ENCODE measurements at places on chromosomes 7 and 10.

- no peak for DNase-seq
Observed at GRCh38 chr10:70306886-70307520, 23.2 kb upstream of the NPFFR1 start.

- DNase-seq, result no peak
Observed at GRCh38 chr10:990808-991207, 2.6 kb downstream of the GTPBP4 start.

DNA sequence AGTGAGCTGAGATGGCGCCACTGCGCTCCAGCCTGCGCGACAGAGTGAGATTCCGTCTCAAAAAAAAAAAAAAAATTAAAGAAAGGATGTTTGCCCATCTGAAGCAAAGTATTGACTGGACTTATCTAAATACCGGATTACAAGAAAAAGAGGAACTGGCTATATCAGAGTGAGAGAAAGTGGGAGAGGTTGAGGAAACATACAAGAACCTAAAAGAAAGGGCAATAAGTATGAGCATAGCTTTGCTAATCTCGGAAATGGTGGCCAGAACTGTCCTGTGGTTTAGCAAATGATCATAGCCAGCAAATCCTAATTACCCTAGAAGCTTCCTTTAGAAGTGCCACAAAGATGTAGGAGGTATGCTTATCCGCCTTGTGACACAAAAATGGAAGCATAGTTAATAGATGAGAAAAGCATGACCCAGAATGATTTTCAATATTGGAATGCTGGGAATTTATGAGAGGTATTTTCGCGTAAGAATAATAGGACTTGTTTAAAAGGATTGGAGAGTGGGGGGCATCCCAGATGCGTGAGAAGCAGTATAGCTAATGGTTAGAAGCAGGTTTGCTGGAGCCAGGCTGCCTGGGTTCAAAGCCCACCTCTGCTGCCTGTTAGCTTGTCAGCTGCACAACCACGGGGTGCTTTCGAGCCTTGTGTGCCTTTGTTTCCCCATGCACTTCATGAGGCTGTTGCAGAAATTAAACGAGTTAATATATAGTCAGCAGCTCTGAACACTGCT, 1.2 kb upstream of the GTPBP4 start:
- DNase-seq, result peak; percentile 71

GRCh38 chr10:133158437-133158755, 1.6 kb upstream of the KNDC1 start:
- no peak for DNase-seq

DNA sequence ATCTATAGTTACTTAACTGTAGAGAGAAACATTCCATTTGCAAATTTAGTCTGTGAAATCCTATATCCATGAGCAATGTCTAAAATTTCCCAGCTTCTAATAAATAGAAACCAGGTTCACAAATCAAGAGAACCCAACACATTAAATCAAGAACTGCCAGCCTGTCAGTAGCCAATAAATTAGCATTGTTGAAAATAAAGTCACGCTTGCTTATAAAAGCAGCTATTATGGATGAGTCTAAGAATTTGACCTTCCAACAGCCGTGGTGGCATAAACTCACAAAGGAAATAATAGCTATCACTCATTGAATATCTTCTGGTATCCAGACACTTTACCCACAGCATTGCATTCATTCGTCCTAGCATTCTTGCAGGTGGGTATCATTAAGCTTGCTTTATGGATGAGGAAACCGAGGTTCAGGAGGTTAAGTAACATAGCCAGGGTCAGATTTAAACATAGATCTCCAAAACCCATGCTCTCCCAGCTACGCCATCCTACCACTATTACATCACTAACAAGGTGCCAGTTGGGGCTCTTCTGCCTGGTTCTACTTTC, 260.1 kb upstream of the YAE1 start:
- no peak for DNase-seq

GRCh38 chr7:157547611-157548010, 210.8 kb downstream of the DNAJB6 start:
- DNase-seq, result no peak

GRCh38 chr10:52019077-52019555, 295.0 kb upstream of the DKK1 start:
- no peak for DNase-seq

- no peak for DNase-seq
Observed at GRCh38 chr10:17244700-17245365, 16.8 kb downstream of the VIM start.

GRCh38 chr10:88754287-88754686, 5.5 kb upstream of the LIPN start:
- DNase-seq, result peak; percentile 23

- no peak for DNase-seq
Observed at GRCh38 chr10:63585041-63585440, 63.8 kb downstream of the REEP3 start.

- no peak for DNase-seq
Observed at GRCh38 chr7:124597509-124597908, 168.1 kb downstream of the GPR37 start.

- no peak for DNase-seq
Observed at GRCh38 chr7:76080204-76080603, 32.3 kb downstream of the MDH2 start.

GRCh38 chr7:117011419-117012260, 58.3 kb downstream of the ST7 start:
- no peak for DNase-seq

DNA sequence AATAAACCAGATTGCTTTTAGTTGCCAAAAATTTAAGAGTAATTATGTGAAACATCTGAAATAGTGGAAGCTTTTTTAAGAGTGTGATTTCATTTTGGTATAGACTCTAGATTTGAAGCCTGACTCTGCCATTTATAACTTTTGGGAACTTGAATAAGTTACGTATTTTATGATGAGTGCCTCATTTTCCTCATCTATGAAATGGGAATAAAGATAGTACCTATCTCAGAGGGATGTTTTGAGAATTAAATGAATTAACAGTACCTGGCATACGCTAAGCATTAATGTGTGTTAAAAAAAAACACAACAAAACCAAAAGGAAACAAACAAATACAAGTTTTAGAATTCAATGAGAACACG, 12.9 kb downstream of the PRKAR2B start:
- no peak for DNase-seq

DNA sequence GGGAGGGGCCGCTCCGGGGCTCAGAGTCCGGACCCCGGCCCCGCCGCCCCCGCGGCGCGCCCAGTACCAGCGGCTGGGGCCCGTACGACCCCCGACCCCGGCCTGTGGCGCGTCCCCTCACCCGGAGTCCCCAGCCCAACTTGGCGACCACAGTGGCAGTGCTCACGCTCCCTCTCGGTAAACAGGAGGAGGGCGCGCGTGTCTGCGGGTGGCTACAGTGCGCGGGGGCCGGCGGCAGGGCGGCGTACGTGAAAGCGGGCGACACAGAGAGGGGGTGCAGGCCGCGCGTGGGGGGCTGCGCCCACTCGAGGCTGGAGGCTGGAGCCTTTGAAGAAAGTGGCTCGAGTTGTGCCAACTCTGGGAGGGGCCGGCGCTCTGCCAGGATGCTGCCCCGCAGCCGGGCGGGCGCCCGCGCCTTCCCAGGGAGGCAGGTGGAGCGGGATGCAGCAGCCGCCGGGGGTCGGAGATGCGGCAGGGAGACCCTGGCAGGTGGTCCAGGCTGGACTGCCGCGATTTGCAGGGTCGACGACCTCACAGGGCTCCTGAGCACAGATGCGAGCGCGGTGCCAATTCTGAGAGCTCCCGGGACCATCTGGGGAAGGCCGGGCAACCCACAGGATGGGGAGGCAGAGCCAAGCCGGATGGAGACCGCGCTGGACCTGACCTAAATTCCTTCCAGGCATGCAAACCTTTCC, 655 bp downstream of the PTPRE start:
- DNase-seq, result peak; percentile 44

GRCh38 chr10:16644146-16644545, 122.5 kb upstream of the C1QL3 start:
- DNase-seq, result no peak

- no peak for DNase-seq
Observed at GRCh38 chr7:69130396-69130795, 467.9 kb upstream of the AUTS2 start.

DNA sequence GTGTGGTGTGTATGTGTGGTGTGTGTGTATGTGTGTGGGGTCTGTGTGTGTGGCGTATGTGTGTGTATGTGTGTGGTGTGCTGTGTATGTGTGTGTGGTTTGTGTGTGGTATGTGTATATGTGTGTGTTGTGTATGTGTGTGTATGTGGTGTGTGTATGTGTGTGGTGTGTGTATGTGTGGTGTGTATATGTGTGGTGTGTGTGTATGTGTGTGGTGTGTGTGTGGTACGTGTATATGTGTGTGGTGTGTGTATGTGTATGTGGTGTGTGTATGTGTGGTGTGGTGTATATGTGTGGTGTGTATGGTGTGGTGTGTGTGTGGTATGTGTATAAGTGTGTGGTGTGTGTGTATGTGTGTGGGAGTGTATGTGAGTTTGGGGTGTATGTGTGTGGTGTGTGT, 428.7 kb downstream of the PAXIP1 start:
- no peak for DNase-seq

- no peak for DNase-seq
Observed at GRCh38 chr7:13421776-13422175, 567.7 kb downstream of the ETV1 start.

- DNase-seq, result no peak
Observed at GRCh38 chr10:77493239-77493806, 144.3 kb downstream of the KCNMA1 start.

DNA sequence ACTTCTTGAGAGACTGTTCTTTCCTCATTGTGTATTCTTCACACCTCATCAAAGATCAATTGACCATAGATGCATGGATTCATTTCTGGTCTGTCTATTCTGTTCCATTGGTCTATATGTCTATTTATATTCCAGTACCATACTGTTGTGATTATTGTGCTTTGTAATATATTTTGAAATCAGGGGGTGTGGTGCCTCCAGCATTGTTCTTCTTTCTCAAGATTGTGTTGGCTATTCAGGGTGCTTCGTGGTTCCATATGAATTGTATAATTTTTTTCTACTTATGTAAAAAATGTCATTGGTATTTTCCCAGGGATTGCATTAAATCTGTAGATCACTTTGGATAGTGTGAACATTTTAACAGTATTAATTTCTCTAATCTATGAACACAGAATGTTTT, 106.5 kb downstream of the EPC1 start:
- no peak for DNase-seq

DNA sequence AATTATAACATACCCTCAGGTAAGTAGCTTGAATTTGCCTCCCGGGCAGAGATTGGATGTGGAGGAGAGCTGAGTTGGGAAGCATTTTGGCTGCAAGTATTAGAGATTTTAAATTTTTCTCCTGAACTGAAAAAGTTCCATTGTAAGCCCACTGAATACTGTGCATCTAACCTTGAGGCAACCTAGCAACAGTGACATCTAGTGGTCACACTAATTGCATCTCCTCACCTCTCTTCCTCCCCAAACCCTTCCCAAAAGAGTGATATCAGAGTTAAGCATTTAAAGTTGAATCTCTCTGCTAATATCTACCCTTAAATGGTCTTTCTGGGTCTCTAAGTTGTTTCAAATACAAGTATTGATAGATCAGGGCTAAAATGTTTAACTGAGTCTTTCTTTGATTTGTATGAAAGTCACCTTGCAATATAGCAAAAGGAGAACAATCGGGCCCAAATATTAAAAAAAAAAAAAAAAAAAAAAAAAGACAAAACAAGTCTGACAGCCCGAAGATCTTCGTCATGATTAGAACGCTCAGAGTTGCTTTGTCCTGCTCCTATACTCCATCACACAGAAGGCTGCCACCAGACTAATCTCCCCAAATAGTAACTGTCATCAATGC, 40.4 kb upstream of the DLX5 start:
- DNase-seq, result peak; percentile 51

- DNase-seq, result no peak
Observed at GRCh38 chr10:62638062-62638477, 166.4 kb upstream of the ADO start.

- DNase-seq, result no peak
Observed at GRCh38 chr10:110946496-110946895, 27.1 kb downstream of the SHOC2 start.

- DNase-seq, result no peak
Observed at GRCh38 chr7:37455081-37455480, 6.4 kb upstream of the ELMO1 start.

GRCh38 chr7:100855515-100855914, 3.0 kb downstream of the SLC12A9 start:
- peak; percentile 0 for DNase-seq

DNA sequence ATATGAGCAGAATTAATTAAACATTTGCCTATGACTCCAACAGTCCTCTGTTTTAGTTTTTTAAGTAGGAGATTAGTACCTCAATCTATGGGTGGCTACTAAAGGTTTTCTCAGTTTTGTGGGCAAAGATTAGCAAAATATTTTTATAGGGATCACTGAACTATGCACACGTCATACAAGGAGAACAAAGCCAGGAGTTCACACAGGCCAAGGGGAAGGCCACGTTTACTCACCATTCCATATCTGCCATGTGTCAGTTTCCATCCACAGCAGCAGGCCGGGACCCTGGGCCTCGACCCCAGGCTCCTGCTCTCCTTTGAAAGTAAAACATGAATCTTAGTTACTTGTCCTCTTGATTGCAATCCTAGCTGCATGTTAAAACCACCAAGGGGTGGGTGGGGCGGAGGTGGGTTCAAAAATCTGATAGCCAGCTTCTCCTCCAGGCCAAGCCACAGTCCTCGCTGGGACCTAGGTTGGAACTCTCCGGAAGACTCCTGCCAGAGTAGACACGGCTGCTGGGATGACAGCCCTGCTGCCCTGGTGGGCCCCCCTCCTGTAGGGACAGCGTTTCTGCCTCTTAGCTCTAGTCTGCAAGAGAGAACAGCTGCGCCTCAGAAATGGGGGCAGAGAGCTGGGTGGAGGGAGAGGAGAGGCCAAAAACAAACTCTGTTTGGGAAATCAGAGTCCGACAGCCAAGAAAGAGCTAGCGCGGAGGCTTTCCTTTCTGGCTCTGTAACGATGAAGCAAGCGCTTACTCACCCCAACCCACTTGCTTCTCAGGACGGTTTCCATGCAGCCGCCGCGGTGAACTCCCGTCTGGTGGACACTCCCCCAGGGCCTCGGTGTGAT, 35.6 kb downstream of the PITRM1 start:
- peak; percentile 81 for DNase-seq

DNA sequence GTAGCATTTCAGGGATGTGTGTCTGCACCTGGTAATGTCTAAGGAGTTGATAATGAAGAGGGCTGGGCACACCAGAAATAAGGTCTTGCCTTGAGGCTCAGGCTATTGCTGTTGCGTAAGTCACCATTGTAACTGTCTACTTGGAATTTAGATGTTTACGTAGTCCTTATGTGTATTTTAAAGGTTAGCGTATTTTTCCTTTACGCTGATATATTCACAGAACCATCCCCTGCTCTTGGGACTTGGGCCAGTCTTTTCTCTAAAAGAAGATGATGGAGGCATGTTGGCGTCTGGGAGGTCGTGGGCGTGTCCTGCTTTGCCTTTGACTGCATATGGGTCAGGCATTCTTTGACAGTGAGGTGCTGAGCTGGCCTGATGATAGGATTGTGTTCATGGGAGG, 14.7 kb downstream of the WDR37 start:
- DNase-seq, result peak; percentile 26

GRCh38 chr7:132065989-132066603, 509.7 kb upstream of the PODXL start:
- DNase-seq, result no peak

All from AG08396 (cell line).